ENCODE measurements at places on chromosomes 3 and 15.

GRCh38 chr3:109545746-109546145 is 208.4 kb upstream of the DPPA4 start:
- no peak for DNase-seq

GRCh38 chr3:128725547-128726022 is 398 bp upstream of the RAB7A start:
- DNase-seq, result no peak

- no peak for DNase-seq
Measured at GRCh38 chr3:11844891-11845290, 1.8 kb downstream of the TAMM41 start.

DNA sequence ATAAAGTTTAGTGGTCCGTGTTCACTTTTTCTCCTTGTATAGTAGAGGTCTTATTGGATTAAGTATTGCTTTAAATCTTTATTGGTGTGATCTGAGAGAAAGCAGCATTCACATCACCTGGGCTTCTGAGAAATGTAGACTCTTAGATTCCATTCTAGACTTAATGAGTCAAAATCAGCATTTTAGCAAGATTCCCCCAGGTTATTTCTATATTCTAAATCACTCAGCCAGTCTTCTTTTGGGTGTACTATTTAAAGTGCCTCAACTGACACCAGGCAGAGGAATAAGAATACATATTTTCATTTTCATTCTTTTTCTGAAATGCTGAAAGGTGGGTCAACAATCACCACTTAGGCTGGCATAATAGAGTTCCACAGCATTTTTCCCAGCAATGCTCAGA is 481.7 kb downstream of the TUSC7 start:
- DNase-seq, result no peak

DNA sequence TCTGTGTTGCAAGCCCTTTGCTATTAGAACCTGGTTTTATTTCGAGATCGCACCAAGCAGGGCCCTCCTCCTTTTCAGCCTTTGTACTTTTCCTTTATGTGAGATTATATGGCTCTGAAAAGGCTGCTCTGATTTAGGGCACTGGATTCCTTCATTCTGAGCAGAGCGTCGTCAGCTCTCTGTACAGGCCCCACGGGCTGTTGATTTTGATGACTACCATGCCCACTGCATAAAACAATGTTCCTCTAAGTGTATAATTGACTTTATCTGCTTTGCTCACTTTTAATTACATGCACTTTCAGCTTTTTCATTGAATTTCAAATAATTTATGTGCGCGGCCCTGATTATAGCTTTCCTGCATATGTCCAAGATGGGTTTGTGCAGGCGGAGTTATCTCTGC is 4.4 kb upstream of the PSMD6 start:
- DNase-seq, result no peak

DNA sequence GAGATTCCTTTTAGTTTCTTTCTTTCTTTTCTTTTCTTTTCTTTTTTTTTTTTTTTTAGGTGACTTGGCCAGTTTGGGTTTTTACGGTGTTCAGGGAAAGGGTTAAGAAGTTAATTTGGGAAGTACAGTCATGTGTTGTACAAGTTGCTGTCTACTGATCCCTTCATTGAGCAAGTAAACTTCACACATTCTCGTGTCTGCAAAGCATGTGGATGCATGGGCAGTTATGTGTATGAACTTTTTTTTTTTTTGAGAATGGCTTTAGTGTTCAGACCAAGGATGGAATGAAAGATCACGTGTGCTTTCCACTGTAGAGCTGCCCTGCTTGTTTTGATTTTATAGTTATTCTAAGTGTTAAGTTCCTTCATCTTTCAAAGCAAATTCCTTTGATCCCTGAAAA is 132.3 kb downstream of the PGPEP1L start:
- no peak for DNase-seq
